BE2C (cell line): ENCODE measurements at places on chromosomes 3 and 15.

- DNase-seq = no peak
Observed at GRCh38 chr15:84817466-84818081, 418 bp downstream of the ALPK3 start.

GRCh38 chr3:168847291-168847883, 751.7 kb upstream of the GOLIM4 start:
- DNase-seq = peak; percentile 8

DNA sequence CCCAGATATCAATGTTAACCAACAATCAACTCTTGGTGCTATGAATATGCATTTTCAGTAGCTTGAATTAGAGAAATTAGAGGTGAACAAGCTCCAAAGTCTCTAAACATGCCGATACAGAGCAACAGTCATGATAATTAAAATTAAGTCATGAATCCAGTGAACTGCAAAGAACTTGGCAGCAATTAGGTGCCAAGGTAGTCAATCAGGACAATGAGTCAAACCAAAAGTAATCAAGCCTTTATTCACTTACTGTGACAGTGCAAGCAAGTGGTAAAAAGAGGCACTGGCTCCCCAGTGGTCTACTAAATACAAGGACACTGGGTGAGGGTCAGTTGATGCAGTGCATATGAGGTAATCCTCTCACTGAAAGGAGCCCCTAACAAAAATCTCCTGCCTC, 1.8 kb downstream of the ZNF770 start:
- DNase-seq = no peak

- no peak for DNase-seq
Observed at GRCh38 chr15:96107916-96108315, 222.6 kb upstream of the NR2F2 start.

DNA sequence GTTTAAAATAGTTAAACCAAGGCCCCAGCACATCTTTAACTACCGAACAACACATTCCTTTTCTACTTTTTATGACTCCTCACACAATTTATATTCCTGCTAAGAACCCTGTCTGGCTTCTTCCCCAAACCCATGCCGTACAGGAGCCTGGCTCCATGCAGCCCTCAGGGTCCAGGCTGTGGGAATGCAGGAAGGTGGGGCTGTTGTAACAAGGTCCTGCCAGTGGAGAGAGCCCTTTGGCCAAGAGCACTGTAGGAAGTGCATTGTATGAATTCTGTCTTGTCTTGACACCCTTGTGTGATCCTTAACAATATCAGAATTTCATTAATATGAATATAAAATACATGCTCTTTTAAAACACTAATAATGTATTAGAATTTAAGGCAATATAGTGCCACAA, 563.8 kb downstream of the TBL1XR1 start:
- DNase-seq = peak; percentile 25

- no peak for DNase-seq
Observed at GRCh38 chr3:65712140-65712539, 326.6 kb downstream of the MAGI1 start.
